ENCODE measurements at places on chromosomes 7 and 10.
A peak's percentile ranks its signal among the peaks of the same experiment; 100 is the strongest.

DNA sequence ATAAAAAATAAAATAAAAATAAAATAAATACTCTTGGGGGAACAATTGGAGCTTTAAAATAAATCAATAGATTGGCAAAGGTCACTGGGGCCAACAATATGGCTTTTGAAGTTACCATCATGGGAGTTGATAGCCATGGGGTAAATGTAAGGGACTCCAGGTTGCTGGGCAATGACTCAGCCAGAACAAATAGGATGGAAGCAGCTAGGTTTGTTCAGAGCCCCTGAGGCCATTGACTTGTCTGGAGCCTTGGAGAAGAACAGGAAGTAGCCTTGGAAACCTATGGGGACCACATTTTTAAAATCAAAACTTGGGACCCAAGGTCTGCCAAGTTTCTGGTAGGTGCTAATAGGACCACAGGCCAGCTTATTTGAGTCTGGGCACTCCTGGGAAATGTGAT lies 20.2 kb upstream of the FRA10AC1 start:
- no peak for DNase-seq

GRCh38 chr7:108456845-108457540 lies 757 bp upstream of the NRCAM start:
- no peak for DNase-seq

- peak; percentile 27 for DNase-seq
Measured at GRCh38 chr10:87092861-87093631, 1.6 kb downstream of the GLUD1 start.

DNA sequence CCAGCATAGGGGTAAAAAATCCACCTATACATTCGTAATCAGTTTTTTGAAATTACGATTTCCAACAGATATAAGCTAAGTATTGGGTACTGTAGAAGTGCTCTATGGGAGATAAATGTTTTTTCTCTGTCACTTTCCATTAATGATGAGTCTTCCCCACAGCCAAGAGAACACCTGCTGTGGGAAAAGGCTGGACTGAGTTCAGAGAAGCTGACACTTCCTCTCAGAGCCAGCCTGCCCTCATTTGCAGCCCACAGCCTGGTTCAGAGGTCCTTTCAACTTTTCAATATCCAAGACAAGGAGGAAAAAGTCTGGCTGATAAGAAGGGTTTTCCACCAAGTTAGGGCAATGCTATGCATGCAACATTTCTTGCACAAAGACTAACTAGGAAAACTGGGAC lies 64.5 kb upstream of the DNAJB12 start:
- DNase-seq = no peak

- no peak for DNase-seq
Measured at GRCh38 chr10:19488592-19489280, 327.5 kb upstream of the PLXDC2 start.

- no peak for DNase-seq
Measured at GRCh38 chr7:107014387-107015023, 30.0 kb upstream of the PRKAR2B start.
